ENCODE measurements at places on chromosomes 2 and 18.
A peak's percentile ranks its signal among the peaks of the same experiment; 100 is the strongest.

DNA sequence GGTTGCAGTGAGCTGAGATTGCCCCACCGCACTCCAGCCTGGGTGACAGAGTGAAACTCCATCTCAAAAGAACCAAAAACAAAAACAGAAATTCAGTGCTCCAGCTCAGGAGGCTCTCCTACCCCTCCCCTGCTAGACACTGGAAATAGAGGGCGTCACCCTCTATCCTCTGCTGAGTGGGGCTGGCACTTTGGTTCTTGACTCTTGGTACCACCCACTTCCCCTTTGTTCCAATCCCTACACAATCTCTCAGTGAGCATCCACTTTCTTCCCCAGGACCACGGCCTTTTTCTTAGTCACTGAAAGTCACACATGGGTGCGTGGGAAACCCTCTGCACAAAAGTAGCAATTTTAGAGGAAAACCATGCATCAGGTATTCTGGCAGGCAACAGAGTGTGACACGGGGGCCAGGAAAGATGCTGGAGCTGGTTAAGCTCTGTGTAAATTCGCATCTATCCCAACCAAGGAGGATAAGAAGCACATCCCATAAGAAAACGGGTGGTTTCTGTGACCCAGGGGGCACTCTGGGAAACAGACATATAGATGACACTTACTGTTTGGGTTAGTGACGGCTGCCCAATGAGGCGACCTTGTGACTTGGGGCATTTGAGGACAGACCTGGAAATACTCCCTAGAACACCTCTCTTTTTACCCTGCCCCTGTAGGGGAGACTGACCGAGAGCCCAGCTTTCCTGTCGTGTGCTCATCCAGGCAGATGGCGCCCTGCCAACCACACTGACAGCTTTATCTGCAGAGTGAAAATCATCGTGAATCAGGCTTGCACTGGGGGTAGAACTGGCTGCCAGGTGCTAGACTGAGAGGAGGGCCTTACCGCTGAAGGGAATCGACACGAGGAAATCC is 7.7 kb downstream of the HJURP start:
- no peak for DNase-seq

DNA sequence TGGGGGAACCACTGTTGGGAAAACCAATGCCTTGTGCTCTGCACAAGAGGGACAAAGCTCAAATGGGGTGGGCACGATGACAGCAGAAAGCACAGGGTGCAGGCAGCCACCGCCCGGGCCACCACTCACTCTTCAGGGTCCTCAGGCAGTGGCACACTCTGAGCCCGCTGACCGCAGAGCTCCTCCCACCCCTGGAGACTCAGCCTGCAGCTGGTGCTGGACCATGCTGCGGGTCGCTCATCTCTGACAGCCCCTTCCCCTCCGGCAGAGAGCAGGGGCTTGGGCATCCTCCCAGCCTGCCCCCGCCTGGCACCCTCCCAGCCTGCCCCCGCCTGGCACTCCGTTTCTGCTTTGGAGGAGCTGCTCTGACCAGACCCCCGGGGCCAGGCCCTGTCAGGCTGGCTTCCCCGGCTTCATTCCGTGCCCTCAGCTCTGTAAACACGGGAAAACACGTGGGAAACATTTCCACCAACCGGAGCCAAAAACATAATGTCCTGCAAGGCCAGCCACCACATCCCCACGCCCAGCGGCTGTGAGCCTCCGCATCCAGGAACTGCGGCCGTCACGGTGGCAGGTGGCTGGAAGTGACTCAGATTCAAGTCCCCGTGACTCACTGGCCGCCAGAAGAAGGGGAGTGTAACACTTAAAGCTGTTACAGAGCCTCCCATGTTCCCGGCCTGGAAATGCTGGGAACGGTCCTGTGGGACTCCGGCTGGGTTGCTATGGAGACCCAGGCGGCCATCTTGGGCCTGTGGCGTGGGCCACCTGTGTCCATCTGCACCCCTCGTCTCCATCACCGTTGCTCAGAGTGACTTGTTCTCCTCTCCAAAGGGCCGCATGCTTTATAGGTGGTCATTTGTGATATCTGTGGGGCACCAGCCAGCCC is 6.8 kb upstream of the SNED1 start:
- no peak for DNase-seq

DNA sequence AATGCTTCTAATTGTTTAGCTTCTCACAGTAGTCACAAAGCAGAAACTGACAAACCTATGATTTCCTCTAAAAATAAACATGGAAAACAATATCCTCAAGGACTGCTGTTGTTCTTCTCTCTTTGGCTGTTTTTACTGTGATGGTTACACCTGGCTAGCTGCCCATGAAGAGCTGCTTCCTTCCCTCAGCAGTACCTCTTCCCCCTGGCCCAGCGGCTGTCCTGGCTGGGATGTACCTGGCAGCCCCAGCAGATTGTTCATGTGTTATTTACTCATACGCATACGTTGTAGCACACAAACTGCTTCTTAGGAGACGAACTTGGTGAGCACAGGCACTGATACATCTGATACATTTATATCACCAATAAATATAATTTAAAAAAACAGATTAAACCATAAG is 27.4 kb downstream of the NEMP2 start:
- DNase-seq, result no peak

- peak; percentile 41 for DNase-seq
Observed at GRCh38 chr2:9703085-9703678, 72.4 kb upstream of the YWHAQ start.

GRCh38 chr2:9187620-9188214 is 18.9 kb upstream of the ASAP2 start:
- no peak for DNase-seq

DNA sequence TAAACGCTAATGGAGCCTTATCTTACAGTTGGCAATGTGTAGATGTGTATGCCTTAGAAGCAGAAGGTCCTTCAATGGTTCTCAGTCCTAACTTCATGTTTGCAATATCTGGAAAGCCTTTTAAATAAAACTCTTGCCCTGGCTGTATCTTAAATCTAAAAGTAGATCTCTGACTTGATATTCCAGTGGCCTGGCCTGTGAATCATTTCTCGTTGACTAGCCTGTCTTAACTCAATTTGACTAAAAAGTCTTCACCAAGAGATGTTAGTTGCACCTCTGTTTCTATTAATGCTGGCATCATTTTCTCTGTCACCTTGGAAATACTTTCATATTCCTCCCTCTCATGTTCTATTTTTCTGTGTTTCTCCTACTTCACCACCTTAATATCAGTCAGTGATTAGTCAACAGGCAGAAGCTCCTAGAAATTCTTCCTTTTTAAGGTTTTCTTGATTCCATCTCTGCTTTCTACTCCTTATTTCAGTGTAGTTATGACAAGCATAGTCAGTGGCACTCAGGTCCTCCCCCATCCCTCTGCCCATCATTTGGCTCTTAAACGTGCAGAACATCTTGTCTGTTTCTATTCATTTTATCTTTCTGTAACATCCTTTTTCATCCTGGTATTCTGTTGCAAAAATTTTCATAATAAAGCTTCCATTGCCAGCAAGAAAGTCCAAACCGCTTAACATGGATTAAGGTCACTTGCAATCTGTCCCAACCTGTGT is 4.3 kb downstream of the ITGAV start:
- no peak for DNase-seq

DNA sequence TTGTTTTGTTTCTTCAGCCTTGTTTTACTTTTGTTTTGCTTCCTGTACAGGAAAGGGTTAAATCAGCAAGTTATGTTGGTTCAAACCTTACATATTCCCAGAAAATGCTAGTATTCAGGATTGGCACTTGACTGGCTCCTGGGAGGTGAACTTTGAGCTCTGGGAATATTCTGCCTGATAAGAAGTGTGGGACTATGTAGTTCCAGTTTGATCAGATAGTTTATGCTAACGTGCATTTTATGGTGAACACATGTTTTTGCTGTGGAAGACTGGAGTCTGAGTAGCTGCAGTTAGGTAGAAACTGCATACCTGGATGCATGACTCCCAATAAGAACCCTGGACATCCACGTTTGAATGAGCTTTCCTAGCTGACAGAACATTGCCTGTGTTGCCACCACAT is 603.1 kb upstream of the HS6ST1 start:
- DNase-seq, result no peak

DNA sequence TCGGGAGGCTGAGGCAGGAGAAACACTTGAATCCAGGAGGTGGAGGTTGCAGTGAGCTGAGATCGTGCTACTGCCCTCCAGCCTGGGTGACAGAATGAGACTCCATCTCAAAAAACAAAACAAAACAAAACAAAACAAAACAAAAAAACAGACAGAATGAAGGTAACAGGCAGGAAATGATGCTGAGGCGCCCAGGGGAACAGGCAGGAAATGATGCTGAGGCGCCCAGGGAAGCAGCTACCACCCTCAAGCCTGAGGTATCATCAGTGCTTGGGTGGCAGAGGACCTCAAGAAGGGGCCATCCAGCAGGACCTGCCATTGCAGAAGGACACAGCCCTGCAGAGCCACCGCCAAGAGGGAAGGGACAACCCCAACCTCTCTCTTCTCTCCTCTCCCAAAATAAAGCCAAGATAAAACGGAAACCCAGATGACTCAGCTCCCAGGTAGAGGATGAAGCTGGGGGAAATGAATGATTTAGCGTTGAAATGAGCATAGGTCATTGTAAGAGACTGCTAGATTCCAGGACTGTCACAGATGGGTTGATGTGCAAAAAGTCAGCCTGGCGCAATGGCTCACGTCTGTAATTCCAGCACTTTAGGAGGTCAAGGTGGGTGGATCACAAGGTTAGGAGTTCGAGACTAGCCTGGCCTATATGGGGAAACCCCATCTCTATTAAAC is 19.3 kb downstream of the SOWAHC start:
- no peak for DNase-seq

DNA sequence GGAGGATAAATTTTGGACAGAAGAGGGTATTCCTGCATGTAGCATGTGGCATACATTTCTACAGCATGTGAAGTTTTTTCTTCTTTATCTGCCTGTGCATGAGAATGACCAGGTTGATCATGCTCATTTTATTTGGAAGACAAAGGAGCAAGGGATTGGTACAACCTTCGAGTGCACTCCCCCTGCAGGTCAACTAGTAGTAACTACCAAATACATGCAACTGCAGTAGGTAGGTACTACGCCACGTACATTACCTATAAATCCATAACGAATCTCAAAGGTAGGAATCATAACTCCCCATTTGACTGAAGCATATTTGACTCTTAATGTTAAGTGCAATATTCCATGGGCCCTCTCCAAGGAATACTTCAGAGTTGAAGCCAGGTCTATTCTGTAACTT is 763.9 kb downstream of the TSN start:
- no peak for DNase-seq

DNA sequence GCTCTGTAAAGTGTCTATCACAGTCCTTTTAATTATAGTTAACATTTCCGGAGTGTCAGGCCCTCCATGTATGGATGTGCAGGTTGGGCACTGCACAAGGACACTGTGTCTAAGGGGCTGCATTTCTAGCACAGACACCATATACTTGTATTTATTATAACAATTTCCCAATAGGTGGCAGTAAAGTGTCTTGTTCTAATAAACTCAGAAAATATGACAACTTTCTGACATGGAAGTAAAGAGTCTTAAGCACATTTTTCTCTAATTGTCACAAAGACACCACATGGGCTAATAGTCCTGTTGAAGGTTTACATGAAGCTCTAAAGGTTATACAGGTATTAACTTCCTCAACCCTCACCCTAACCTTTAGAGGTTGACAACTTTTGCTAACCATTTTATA is 156.6 kb downstream of the DYSF start:
- no peak for DNase-seq

DNA sequence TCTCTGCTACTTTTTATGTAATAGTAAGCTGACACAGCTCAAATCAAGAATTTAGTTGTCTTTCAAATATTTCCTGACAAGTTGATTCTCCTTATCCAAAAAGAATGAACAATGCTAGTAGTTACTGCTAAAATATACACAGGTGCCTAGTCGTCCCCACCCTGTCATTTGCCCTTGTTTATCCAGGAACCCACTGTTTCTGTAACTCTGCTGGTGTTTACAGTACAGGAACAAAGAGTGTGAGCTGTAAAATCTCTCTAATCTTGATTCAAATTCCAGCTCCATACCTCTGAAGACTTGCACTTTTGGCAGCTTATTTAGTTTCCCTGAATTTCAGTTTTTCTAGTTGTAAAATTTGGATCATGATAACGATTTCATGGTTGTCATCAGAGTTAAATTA is 21.1 kb upstream of the SCYGR2 start:
- no peak for DNase-seq

- no peak for DNase-seq
Observed at GRCh38 chr18:41647914-41648313, 307.1 kb upstream of the PIK3C3 start.

DNA sequence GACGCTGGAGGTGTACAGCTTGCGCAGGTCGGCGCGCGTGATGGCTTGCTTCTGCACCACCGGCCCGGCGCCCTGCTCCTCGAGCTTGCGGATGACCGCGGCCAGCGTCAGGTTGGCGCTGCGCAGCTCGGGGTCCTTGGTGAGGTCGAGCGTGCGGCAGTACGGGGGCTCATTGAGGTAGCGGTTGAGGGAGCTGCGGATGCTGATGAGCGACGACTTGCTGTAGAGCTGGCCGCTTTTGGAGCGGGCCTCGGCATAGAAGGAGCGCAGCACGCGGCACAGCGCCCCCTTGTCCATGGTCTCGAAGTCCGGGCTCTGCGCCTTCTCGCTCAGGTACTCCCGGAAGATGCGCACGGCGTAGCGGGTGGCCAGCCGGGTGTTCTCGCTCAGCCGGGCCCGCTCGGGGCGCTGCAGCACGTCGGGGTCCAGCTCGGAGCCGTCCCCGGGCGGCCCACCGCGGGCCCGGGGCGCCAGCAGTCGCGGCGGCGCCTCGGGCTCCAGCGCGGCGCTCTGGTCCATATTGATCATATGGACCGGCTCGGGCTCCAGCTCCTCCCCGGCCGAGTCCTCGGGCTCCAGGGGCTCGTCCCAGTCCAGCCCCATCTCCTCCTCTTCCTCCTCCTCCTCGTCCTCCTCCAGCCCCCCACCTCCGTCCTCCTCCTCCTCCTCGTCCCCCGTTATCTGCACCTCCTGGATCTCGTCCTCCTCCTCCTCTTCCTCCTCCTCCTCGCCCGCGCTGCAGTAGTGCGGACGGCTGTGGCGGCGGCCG is 523 bp downstream of the KCTD1 start:
- DNase-seq, result no peak

DNA sequence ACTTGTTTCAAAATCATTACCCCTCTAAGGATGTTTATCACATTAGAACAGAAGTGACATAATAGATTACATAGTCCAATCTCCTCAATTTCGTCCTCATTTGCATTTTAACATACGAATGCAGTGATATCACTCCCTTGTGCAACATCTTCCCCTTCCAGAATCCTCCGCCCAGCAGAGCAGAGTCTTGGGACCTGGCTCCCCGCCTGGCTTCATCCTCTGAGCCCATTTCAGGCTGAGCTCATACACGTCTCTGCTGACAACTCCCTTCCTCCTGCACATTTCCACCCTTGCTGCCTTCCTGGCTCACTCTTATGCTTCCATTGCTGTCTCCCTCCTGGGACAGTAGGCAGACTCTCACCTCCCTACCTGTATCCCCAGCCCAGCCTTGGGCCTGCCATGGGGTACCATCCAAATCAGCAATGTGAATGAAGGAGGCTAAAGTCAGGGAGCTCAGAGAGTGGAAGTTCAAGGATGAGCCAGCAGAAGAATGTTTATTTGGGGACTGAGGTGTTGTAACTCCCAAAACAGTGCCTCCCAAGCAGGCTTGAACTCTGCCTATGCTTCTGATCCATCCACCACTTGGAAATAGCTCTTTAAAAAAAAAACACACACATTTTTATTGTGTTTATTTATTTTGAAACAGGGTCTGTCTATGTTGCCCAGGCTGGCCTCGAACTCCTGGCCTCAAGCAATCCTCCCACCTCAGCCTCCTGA is 165.2 kb downstream of the TMEM200C start:
- DNase-seq, result no peak
